Substantia nigra (tissue), 51 donors: ENCODE measurements at places on chromosomes 6 and 20.

- no peak for DNase-seq
These were observed 138.8 kb downstream of the EDN3 start for GRCh38 chr20:59439243-59439642.

- no peak for DNase-seq
These were observed 81.6 kb upstream of the SCAF8 start for GRCh38 chr6:154651656-154652055.

DNA sequence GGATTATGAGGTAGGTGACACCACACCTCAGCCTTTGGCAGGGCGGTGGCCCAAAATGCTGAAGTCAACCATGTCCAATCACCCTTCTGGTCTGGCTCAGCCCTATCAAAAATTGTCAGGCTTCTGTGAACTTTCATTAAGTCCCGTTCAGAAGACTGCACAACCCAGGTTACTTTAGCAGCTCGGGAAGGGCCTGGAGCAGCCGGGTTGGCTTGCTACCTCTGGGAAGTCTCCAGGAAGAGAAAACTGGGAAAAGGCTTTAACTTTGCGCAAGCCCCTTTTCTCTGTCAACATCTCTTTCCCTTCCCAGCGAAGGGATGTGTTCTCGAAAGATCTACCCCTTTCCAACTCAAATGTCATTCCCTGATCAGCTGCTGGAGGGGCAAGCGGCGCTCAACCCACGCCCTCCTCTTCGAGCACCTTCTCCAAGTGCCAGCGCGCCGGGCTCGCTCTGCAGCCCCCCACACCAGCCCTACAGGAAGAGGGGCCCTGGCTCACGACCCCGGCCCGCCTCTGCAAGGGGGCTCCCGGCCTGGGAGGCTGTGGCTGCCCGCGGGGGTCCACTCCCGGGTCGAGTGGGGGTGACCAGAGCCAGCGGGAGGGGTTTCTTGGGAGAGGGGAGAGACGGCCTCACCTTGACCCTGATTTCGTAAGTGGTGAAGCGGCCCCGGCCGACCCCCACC is 573 bp downstream of the SNX3 start:
- DNase-seq = no peak

GRCh38 chr6:166908811-166909210 is 47.5 kb downstream of the RNASET2 start:
- no peak for DNase-seq

GRCh38 chr6:31791324-31792089 is 4.0 kb downstream of the VARS1 start:
- DNase-seq = no peak

- DNase-seq = no peak
These were observed 10.6 kb upstream of the TTLL2 start for GRCh38 chr6:167314180-167314821.

GRCh38 chr6:37589941-37590340 is 90.2 kb upstream of the CCDC167 start:
- DNase-seq = no peak

DNA sequence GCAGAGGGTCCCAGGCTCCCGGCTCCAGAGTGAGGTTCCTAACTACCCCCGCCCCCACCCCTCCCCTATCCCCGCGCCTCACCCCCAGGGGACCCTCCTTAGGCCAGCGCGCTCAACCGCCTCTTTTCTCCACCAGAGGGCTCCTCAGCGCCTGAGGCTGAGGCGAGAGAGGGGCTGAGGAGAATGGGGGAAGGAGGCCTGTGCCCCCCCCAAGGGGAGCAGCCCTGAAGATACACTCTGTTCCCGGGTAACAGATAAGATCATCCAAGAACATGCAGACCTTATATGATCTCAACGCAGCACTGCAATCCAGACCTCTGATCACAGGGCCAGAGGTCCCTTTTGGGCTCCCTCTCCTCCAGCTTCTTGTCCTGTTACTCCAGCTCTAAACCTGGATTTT is 43.3 kb upstream of the MRPS10 start:
- no peak for DNase-seq

DNA sequence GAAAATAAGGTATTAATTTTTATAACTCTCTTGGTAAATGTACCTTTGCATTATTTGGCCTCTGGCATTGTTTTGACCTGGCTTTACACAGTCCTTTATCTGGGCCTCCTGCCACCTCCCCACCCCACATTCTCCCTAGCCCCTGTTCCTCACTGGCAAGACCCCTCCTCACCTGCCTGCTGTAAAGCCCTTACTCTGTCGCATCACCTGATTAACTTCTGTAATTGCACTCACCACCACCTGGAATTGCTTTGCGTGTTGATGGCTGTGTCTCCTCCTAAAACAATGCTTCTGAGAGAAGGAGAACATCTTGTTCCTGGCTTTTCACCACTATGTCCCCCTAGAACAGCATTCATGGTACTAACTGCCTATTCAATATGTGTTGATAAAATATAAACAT is 24.8 kb downstream of the SNX9 start:
- DNase-seq = no peak
